ENCODE measurements at places on chromosomes 7 and 10.

DNA sequence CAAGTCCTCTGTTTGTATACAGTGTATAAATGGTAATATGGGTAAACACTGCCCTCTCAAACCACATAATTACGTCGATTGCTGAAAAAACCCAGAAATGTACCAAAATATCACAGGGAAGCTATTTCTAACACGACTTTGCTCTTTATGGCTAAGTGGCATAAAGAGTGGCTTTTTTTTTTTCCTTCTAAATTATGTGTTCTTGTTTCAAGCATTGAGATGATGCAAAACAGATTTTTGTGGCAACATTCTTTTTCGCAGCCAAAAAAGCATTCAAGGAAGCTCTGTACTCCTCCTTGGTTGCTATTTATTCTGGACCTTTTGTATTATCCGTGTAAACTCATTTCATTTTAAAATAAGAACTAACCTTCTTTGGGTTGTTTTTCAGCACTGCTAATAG lies 138.9 kb downstream of the VTI1A start:
- no peak for DNase-seq

- no peak for DNase-seq
Observed at GRCh38 chr10:128398999-128399398, 272.8 kb upstream of the MKI67 start.

DNA sequence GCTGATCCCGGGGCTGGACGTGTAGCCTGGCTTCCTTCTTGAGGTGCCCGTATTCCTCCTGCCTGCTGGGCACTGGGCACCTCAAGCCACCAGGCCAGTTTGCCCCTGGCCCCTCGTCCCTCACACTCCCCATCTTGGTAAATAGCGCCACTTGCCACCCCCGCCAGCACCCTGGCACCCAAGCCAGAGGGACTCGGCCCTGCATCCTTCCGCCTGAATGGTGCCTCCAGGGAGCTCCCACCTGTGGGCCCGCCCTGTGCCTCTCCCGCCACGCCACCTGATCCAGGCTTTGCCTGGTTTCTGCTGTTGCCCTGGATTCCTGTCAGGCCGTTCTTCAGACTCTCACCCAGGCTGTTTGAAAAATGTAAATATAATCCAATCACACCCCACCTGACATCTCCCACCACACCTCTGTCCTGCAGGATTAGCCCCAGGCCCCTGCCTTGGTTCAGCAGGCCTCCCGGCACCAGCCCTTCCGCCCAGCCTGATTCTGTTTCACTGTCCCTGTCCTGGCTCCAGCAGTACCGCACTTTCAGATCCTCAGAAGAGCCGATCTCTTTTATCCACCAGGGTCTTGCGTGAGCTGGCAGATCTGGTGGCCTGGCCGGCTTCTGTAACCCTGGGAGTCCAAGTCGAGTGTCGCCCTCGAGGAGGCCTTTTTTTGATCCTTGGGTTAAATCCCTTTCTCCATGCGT lies 33.8 kb downstream of the WIPI2 start:
- DNase-seq: no peak

- no peak for DNase-seq
Observed at GRCh38 chr7:153457746-153458145, 594.5 kb upstream of the DPP6 start.

GRCh38 chr10:19628767-19629560 lies 187.3 kb upstream of the PLXDC2 start:
- DNase-seq: no peak

- no peak for DNase-seq
Observed at GRCh38 chr10:127449490-127449889, 99.6 kb upstream of the NPS start.

GRCh38 chr10:554182-554848 lies 135.2 kb downstream of the DIP2C start:
- DNase-seq: no peak

All from activated CD4-positive, alpha-beta T cell treated with anti-CD3 and anti-CD28 coated beads, Interleukin-2, Interleukin-4, amounts not matched to agents 100 ng/mL and 50 ng/mL, durations not matched to agents 16 hours and 8 hours (primary cell).